ENCODE measurements at places on chromosomes 7 and 10.
A peak's percentile ranks its signal among the peaks of the same experiment; 100 is the strongest.

DNA sequence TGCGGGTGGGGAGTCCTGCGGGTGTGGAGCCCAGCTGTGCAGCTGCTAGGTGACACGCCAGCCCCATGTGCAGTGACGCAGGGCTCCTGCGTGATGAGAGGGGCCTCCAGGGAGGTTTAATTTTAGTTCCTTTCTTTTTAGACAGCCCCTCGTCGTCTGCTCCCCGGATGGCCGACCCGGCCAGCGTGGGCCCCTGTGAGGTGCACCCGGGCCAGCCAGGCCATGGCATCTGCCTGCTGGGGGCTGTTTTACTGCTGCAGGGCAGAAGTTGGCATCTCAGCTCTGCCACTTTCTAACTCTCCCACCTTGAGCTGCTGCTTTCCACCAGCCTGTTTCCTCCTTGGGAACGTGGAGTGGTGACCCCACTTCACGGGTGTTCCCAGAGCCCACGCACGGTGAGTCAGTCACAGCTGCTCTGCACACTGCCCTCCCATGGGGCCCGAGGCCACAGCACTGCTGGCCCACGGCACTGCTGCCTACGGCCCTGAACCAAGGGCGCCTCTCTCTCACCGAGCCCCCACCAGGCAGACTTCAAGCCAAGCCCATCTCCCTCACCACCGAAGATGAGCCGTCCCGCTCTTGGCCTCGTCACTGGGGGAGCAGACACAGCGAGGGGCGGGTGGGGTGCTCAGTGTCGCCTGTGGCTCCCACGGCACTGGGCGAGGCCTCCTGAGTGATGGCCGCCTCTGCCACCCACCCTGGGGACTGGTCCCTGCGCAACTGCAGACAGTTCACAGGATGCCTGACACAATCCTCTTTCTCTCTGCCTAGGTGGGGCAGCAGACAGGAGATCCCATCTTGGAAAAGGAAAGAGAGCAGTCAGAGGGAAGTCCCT lies 21.3 kb downstream of the CYP2W1 start:
- DNase-seq: peak; percentile 83

DNA sequence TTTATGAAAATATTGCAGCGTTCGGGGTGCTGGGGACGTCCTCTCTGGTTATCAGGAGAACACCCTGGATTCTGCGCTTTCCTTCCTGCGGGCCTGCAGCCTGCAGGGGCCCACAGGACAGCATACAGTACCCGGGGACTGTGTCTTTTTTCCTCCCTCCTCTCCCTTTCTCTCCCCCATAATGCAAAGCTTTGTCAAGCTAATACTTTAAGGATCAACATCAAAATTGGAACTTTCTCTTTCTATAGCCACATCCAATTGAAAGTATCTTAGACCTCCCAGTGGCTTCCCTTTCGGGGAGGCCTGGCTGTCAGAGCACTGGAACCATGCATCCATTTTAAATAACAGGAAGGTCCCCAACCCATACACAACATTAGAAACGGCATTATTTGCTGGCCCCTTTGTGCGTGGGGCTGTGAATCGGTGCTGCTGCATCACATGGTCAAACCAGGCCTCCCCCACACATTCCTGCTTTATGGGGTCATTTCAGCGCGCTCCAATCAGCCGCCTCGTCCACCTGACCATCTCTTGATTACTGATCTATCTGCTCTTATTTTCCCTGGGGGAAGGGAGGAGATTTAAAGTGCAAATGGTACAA lies 505.1 kb downstream of the DNAJB6 start:
- no peak for DNase-seq

DNA sequence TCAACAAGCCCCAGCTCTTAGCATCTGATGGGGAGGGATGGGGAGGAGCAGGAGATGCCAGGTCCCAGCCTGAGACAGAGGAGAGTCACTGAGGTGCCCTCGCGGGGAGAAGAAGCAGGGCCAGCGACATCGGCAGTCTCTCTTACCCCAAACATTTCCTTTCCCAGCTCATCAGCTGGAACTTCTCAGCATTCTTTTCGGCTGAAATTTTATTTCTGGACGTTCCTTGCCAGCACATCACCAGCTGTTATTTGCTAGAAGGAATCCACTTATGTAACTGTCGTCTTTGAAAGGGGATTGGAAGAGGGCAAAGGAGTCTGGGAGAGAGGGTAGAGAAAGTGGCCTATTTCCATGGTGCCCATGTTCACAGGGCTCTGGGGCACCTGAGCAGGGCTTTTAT lies 101.0 kb upstream of the SHH start:
- DNase-seq: no peak

- DNase-seq: no peak
These were observed 294.4 kb upstream of the NPVF start for GRCh38 chr7:25522727-25523126.

GRCh38 chr10:129945064-129945463 lies 19.0 kb downstream of the EBF3 start:
- DNase-seq: no peak

DNA sequence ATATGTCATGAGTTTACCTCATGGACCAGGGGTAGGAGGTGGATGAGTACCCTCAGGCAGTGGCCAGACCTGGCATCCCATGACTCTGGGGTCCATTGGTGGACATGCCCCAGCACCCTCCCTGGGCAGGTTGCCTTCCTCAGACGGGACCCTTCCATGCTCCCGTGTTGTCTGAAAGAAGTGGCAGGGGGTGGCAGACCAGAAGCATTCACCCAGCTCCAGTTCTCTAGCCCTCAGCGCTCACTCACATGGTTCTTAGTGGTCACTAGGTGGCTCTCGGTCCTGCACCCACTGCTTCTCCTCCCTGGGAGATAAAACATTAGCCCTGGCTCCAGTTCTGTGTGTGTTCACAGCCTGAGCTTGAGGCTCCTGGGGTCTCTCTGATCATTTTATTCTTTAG lies 6.0 kb downstream of the RBP3 start:
- DNase-seq: no peak

GRCh38 chr7:124700655-124701054 lies 64.9 kb downstream of the GPR37 start:
- DNase-seq: no peak

GRCh38 chr7:107170051-107170915 lies 1.5 kb downstream of the HBP1 start:
- peak; percentile 53 for DNase-seq

DNA sequence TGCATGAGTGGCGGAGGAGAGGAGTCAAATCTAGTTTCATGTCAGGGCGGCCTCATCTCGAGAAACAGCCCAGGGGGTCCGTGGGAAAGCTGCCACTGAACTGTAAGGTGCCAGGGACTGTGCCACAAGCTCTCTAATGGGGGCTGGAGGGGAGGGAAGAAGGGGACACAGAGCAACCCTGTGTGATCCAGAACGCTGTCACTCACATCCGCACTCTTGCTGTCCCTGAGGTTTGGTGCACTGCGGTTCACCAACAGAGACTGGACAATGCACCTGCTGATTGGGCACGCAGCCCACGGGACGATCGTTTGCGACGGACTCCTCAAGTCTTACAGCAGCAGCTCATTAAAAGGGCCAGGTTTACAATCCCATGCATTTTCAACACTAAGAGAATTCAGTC lies 47.7 kb downstream of the AMZ1 start:
- DNase-seq: peak; percentile 4

DNA sequence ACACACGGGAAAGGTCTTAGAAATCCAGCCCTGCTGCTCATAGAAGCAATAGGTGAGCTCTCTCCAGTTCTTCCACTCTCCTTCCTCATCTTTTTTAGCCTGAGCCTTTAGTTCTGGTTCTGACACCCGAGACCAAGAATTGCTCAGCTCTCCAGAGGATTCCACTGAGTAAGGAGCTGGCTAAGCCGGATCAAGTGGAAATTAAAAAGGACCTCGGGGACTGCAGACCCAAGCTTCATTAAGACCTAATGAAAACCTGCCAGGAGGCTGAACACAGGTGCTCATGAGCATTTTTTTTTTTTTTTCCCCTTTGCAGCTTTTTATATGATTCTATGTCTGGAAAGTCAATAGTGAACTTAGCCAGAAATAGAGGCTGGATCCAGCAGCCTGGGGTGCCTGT lies 1176.0 kb upstream of the AUTS2 start:
- no peak for DNase-seq

GRCh38 chr7:69105092-69105491 lies 493.2 kb upstream of the AUTS2 start:
- DNase-seq: no peak

- no peak for DNase-seq
These were observed 28.6 kb downstream of the PARD3 start for GRCh38 chr10:34786464-34786863.

- DNase-seq: no peak
These were observed 93.1 kb downstream of the CARD11 start for GRCh38 chr7:2950578-2950977.

GRCh38 chr10:54900584-54900983 lies 99.6 kb upstream of the PCDH15 start:
- no peak for DNase-seq

- no peak for DNase-seq
These were observed 260.1 kb downstream of the TRIL start for GRCh38 chr7:28697913-28698563.

DNA sequence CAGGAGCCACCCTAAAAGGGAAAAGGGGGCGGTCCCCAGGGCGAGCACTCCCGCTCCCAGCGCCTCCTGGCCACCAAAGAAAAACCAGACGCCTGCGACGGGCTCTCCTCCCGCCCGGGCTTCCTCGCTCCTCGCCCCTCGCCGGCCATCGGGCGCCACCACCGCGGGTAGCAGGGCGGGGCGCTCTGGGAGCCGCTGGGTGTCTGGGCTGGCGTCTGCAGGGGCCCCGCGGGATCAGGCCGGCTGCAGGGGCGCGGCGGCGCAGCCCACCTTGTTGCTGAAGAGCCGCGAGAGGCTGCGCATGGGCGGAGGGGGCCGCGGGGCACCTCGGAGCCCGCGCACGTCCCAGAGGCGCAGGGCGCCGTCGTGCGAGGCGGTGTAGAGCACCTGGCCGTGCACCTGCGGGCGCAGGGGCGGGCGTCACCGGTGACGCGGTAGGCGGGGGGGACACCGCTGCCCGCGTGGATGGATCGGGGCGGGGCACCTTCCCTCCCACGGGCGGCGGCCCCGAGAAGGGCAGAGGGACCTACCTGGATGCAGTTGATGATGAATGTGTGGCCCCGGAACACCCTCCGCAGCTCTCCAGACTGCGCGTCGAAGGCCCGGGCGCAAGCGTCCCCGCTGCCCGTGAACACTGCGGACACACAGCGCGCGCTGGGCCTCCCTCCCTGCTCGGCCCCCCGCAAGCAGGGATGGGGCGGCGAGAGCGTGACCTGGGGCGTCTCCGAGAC lies 28.3 kb downstream of the WDR86 start:
- no peak for DNase-seq

GRCh38 chr10:80265740-80266512 lies 23.5 kb downstream of the MAT1A start:
- no peak for DNase-seq

GRCh38 chr7:19783541-19783940 lies 10.1 kb upstream of the TMEM196 start:
- DNase-seq: no peak

- DNase-seq: no peak
These were observed 1244.8 kb upstream of the SORCS1 start for GRCh38 chr10:108409306-108409705.

DNA sequence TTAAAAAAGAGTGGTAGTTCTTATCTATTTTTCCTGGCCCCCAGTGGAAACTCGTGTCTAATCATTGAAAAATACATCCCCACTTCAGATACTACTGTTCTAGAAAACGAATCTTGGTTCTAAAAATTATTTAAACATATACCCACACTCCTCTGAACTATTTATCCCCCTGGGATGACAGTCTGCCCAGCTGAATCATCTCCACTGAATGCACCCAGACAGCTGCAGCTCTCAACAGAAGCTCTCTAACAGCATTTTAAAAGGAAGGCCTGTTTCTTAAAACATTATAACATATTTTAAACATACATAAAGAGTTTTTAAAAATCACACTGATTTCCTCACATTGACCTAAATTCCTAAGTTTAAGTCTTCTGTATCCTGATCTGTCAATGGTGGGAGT lies 544.6 kb upstream of the PHF14 start:
- no peak for DNase-seq

- peak; percentile 41 for DNase-seq
These were observed 644 bp downstream of the SORBS1 start for GRCh38 chr10:95560278-95561176.

GRCh38 chr7:28505867-28506266 lies 93.5 kb downstream of the CREB5 start:
- no peak for DNase-seq

DNA sequence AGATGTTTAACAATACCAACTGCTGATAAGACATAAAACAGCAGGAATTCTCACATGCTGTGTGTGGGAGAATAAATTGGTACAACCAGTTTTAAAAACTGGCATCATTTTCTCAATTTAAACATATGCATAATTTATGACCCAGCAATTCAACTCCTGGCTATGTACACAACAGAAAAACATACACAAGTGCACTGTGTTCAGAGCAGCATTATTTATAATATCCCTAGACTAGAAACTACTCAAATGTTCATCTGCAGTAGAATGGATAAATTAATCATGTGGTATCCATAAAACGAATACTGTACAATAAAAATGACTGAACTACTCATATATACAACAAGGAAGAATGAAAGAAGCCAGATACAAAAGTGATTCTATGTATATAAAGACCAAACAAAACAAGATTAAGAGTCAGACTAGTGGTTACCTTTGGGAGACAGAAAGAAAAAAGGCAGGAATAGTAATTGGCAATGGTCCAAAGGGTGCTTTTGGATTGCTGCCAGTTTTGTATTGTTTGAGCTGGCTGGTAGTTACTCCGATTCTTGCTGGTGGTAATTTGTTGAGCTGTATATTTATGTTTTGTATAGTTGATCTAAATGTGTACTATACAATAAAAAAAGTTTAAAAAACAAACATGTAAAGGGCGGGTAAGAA lies 306.0 kb downstream of the TFEC start:
- DNase-seq: no peak

- no peak for DNase-seq
These were observed 131.8 kb downstream of the FAM204A start for GRCh38 chr10:118210276-118210675.

GRCh38 chr7:93232673-93233018 lies 480 bp downstream of the VPS50 start:
- no peak for DNase-seq

DNA sequence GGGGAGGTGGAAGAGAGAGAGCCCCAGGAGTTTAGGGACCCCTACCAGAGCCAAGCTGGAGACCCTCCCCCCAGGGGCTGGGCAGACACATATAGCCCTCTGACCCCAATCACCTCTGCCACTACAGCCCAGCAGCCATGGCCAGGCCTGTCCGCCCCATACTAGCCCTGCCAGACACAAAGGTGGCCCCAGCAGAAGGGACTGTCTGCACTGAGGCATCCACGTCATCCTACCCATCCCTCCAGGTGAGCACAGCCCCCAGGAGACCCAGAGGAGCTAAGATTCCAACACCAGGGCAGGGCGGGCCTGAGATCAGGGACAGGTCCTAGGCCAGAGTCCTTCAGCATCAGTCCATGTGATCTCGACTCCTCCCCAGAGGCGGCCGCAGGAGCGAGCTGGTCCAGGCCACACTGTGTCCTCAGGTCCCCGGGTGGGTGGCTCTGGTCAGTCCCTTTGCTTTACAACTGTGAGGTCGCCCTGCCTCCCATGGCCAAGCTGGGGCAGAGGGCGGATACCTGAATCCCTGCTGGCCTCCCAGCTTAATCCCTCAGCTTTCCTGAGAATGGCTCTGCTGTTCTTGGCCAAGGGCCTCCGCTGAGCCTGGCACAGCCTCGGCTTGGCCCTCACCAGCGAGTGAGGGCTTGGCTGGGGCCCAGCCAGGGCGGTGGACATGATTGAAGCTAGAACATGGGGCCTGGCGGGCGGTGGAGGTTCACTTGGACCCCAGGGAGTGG lies 14.3 kb upstream of the ELN start:
- no peak for DNase-seq

- no peak for DNase-seq
These were observed 230.9 kb downstream of the CAMK1D start for GRCh38 chr10:12579954-12580858.

Data from Karpas-422 (cell line).